M059J (cell line): ENCODE measurements at places on chromosomes 7 and 10. TPM values are rescaled to one million over a fixed set of nuclear protein-coding genes. Genes with fewer than 3 reads are reported as not detected.

- DNase-seq, result no peak
These were observed 174.3 kb upstream of the FAM3C start for GRCh38 chr7:121570365-121570764.

DNA sequence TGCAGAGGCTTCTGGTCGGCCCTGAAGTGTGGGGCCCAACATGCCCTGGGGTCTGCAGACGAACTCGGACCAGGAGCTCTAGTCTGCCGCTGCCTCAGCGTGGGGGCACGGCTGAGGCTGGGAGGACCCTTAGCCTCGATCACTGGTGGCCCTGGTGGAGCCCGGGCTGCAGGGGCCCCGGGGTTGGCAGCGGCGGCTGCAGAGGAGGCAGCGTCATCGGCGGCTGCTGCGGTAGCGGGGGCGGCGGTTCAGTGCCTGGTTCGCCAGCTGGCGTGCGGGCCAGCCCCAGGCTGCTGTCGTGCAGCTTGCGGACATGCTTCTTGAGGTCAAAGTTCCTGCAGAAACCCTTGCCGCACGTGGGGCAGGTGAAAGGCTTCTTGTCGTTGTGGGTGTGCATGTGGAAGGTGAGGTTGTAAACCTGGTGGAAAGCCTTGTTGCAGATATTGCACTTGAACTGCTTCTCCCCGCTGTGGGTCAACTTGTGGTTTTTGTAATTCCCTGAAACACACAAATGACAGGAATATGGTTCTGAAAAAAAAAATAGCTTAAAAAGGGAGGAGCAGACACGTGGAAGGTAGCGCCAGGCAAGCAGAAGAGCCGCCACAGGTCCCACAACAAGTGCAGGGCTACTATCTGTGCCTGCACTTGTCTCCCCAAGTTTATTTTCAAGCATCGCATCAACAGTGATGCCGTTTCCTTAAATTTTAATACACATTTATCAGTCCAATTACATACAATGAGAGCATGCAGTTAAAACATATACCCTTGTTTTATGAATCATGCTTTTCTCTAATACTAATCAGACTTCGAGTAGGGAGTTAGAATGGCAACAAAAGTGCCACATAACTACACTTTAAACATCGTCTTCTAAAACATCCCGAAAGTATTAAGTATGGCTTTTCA lies 2.4 kb downstream of the FEZF1 start:
- no peak for DNase-seq

GRCh38 chr10:110137142-110137545 lies 70.3 kb upstream of the MXI1 start:
- DNase-seq, result peak; percentile 63

GRCh38 chr10:1297566-1298301 lies 241.5 kb downstream of the WDR37 start:
- no peak for DNase-seq

- peak; percentile 35 for DNase-seq
These were observed 1.5 kb downstream of the BZW2 start for GRCh38 chr7:16647435-16647960.

DNA sequence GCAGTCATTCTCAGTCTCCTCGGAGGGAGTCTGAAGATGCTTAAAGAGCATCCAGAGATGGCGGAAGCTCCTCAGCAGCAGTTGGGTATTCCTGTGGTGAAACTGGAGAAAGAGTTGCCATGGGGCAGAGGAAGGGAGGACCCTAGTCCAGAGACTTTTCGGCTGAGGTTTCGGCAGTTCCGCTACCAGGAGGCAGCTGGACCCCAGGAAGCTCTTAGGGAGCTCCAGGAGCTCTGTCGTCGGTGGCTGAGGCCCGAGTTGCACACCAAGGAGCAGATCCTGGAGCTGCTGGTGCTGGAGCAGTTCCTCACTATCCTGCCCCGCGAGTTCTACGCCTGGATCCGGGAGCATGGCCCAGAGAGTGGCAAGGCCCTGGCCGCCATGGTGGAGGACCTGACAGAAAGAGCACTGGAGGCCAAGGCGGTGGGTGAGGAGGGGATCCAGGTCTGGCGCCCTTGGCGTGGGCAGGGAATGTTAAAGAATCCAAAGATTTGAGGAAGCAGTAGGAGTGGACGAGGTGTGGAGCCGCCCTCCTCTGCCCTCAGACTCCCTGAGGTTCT lies 2.9 kb downstream of the ZSCAN25 start:
- no peak for DNase-seq

- no peak for DNase-seq
These were observed 20.8 kb upstream of the RADIL start for GRCh38 chr7:4904346-4904745.

- no peak for DNase-seq
These were observed 213.4 kb upstream of the SHH start for GRCh38 chr7:156025675-156026074.

GRCh38 chr7:73606801-73607691 lies 17.3 kb downstream of the MLXIPL start:
- peak; percentile 48 for DNase-seq

- DNase-seq, result peak; percentile 92
These were observed 35.5 kb downstream of the COA1 start for GRCh38 chr7:43693687-43694398.

DNA sequence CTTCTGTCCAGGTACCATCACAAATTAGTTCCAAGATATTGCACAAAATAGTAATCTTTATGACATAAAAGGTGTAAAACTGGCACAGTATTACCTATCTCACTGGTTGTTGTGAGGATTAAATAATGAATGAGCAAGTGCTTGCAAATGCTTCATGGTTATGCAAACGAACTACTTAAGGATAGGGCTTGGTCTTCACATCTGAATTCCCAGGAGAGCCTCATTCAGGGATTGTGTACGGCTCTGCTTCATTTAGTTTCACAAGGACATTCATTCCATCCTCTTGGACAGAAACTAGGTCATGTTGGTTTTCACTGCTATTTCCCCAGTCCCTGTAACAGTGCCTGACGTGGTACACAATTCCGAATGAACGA lies 12.1 kb downstream of the ABCA13 start:
- peak; percentile 70 for DNase-seq

DNA sequence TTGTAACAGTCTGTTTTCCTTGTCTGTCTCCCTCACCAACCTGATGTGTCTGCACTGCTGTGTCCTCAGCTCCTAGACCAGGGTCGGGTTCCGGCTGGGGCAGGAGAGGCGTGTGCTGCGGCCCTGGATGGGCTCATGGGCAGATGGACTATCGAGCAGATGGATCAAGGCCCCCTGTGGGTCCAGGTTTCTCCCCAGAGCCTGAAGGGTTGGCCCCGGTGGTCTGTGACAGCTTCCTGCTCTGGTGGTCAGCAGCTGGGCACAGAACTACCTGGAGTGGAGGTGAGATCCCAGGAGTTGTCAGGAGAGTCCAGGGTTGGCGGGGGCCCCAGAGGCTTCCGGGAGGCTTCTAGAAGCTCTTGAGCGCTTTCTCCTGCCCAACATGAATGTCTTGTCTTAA lies 75.1 kb downstream of the GRK5 start:
- DNase-seq, result no peak

DNA sequence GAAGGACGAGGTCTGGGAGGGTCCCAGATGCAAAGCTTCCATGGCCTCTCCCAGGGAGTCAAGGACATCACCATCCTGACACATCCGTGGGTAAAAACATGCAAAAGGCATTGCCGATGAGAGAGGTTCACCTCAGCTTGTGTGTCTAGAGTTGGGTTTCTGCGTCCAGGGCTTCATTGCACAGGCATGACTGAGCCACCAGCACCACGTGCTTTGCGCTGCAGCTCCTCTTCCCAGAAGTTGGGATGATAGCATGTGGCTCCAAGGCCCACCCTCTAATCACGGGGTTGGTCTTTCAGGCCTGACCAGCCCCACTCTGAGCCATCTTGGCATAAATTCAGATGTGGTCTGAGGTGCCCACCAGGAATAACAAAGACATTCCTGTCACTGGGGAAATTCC lies 7.1 kb upstream of the RASGEF1A start:
- DNase-seq, result no peak

DNA sequence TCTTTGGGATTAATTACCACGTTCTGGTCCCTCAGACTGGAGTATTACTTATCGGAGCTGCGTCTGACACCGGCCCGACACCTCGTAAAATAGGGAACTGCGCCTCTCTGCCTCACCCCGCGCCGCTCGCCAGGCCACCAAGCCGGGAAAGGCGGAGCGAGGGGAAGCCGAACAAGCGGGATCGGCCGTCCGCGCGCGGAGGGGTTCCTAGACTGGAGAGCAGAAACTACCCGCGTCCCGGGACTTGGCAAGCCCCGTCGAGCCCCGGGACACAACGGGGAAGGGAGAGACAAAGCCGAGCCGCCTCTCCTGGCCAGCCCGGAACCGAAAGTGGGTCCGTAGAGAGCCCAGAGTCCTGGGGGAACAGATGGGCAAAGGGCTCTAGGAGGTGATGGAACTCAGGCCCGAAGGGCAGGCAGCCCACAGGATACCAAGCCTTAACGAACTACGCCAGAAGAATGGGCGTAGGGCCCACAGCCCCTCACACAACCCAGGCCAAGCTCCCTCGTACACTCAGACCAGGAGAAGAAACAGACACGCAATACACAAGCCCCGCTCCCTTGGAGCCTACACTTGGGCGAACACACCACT lies 6.5 kb downstream of the LBX1 start:
- no peak for DNase-seq

- DNase-seq, result no peak
These were observed 4.1 kb upstream of the BMPR1A start for GRCh38 chr10:86752311-86752710.

DNA sequence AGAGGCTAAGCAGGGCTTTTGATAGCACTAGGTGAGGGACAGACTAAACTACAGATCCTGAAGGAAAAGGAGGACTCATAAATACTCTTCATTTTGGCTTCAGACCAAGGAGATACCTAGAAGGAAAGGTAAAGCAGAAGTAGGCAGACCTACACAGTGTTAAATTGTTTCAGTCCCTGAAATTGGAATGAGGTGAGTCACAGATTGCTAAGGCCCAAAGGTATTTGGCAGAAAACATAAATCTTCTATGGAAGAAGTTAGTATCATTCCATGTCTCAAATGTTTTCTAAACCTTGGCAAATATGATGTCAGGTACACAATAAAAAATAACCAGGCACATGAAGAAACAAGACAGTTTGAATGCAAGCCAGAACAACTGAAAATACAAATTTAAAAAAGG lies 30.0 kb downstream of the MTERF1 start:
- peak; percentile 78 for DNase-seq

The SFRP4 gene
- 0.27 and 0.86 TPM in 2 replicates for total RNA-seq

The PRKG1 gene
- 1.7 and 2.2 TPM in 2 replicates for total RNA-seq

The HOXA3 gene
- total RNA-seq, result 0.86 and 8.6 TPM in 2 replicates

The CDK1 gene
- total RNA-seq, result 151 and 191 TPM in 2 replicates
